ENCODE measurements at places on chromosomes 5 and 9.

DNA sequence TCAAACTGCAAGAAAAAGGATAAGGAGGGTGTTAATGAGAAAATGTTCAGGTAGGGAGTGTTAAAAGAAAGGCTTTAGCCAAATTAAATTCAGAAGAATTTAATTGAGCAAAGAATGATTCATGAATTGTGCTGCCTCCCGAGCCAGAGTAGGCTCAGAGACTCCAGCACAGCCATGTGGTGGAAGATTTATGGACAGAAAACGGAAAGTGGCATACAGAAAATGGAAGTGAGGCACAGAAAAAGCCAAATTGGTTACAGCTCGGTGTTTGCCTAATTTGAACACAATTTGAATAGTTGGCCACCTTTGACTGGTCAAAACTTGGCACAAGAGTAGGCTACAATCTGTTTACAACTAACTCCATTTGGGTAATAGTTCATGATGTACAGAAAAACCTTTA, 9.6 kb upstream of the SLC30A5 start:
- DNase-seq: peak; percentile 62

GRCh38 chr5:120043431-120043830, 414.1 kb downstream of the FAM170A start:
- peak; percentile 3 for DNase-seq

DNA sequence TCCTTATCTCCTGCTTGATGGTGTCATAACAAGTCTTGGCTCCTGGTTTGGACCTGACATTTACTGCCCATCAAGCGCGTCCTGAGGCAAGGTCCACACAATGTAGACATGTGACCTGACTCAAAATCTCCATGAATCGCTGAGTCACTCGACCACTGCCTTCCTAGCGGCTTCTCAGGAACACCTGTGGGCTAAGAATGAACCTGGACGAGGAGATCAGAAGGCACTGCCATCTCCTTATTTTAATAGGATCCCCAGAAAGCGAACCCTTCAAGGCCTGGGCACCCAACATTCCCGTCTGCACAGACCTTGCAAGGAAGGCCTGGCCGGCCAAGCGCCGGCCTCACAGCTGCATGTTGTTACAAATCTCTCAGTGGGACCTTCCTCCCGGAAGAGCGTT, 60.6 kb upstream of the IRX1 start:
- DNase-seq: no peak

- peak; percentile 62 for DNase-seq
Measured at GRCh38 chr9:75429531-75430475, 341.5 kb downstream of the OSTF1 start.

DNA sequence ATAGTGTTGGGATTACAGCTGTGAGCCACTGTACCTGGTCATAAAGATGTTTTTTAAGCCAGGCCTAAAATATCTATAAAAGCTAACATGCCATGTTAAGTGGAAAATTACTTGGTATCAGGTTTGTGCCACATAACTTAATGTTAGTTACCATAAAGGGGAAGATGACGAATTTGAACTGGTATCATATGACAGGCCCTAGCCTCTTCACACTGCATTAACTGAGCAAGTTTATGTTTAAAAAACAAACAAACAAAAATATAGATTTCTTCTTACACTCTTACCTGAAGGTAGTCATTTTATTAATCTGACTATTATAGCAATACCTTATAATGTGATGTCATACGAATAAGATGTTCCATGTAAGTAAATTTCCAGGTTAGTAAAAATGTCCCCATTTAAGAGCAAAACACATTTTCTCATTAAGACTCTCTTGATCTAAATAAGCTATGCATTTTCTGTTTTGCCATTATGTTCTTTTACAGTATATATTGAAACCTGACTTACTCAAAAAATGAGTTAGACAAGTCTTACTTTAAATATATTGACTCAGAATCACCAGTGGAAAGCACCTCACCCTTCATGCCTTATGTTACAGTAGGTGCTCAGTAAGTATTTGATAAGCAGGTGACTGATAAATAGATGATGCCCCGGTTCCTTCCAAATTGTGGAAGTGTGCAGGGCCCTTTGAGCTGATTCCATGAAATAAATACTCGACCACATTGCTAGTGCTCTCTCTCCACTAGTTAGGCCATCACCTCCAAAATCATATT, 125.4 kb downstream of the CDC42SE2 start:
- no peak for DNase-seq

Measured in MV-4-11 (cell line).